ENCODE measurements at places on chromosomes 3 and 15.
A peak's percentile ranks its signal among the peaks of the same experiment; 100 is the strongest.

- no peak for DNase-seq
Measured at GRCh38 chr3:183211352-183211751, 41.7 kb upstream of the B3GNT5 start.

DNA sequence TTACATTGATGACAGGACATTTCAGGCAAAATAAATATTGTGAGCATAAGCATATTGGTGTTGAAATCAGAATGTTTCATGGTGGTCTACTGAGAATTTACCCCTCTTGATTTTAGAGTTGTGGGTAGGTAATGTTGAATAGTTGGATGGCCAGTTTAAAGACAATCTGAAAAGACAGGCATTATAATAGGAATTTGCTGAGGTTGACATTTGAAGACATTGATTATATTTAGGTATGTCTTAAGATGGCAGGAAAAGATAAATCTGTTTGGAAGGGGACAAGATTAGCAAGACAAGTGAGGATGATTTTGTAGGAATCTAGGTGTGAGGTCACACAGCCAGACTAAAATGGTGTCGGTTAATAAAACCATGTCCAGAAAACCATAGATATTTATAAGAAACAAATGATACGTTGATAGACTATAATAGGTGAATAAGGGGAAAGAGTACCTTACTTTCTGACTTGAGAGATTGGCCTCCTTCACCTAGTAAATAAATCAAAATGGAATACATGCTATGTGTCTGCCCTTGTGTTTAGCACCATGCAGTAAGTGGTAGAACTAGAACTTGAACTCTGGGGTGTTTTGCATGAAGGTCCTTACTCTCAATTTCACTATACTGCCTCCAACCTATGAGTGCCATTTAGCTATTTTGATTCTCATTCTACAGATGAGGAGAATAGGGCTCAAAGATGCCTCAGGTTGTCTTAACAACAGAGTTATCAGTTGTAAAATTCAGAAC, 57.9 kb downstream of the ALCAM start:
- no peak for DNase-seq

DNA sequence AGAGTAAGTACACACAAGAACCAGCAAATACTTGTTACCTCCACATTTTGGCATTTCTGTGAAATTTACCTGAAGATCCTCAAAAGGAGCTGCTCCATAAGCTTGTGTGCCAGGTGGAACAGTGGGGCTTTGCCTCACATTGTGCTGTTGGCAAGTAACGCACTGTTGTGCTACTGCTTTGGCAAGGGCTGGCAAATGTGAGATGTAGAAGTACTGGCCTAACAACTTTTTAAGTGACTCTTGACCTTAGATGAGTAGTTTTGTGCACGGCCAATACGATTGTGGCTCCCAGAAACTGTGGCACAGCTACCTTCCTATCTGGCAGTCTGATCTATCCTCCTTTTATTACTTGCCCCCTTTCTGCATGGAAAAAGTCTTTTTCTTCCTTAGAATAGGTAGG, 337.0 kb downstream of the KCNH8 start:
- DNase-seq, result no peak

DNA sequence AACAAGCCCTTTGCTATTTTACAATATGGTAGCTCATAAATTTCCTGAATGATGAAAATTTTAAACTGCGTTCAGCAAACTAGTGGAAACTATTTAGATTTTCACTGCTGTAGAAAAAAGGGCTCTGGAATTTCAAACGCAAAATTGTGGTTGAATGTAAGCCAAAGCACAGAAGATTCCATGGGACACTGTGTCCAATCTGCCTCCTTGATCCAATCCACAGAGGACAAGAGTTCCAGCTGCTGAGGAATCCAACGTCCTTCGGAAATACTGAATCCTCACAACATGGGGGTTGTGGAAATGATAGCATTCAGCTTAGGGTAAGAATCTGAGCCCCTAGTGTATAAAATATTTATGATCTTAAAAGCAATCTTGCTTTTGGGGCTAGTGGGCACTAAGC, 161.0 kb downstream of the PLD1 start:
- DNase-seq, result no peak

DNA sequence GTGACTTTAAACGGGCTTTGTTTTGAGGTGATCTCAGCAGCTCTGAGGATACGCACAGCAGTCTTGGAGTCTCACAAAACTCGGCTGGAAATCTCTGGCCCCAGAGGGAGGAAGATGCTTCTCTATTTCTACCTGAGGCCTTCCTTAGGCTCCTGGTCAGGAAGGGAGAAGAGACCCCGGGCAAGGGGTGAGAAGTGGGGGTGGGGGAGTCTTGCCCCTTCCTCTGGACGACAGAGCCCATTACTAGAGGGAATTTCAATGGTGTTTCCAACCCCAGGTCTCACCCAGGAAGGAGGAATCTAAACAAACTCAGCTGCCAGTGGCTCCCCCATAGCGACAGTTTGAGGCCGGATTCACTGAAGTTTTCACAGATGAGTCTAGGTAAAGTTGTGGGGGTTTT, 37.4 kb upstream of the PCSK6 start:
- DNase-seq, result no peak

- peak; percentile 47 for DNase-seq
Measured at GRCh38 chr15:63860155-63860554, 26.4 kb upstream of the HERC1 start.

DNA sequence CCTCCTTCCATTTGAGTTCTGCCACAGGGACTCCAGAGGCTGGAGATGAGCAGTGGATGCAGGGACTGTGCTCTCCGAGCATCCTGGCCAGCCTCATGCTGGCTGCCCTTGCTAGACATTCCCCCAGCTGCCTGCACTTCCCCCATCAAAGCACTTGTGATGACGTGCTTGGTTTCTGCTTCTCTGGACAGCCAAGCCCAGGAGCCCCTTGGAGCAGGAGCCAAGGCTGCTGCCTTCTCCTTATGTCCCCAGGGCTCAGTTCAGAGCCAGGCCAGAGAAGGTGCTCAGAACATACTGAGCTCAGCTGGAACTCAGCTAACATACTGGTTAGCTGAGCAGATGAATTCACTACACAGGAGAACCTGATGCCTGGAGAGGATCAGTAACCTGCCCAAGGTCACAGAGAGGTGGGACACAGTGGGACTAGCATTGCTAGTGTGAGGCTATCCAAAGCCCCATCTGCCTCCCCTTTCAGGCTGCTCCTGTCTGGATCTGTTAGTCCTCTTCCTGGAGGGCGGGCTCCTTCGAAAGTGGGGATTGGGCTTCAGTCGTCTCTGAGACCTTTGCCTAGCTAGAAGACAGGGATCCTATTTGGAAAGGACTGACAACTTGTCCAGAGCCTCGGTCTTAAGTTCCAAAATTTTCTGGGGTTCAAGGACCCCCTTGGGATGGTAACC, 4.3 kb downstream of the PCBP4 start:
- no peak for DNase-seq

DNA sequence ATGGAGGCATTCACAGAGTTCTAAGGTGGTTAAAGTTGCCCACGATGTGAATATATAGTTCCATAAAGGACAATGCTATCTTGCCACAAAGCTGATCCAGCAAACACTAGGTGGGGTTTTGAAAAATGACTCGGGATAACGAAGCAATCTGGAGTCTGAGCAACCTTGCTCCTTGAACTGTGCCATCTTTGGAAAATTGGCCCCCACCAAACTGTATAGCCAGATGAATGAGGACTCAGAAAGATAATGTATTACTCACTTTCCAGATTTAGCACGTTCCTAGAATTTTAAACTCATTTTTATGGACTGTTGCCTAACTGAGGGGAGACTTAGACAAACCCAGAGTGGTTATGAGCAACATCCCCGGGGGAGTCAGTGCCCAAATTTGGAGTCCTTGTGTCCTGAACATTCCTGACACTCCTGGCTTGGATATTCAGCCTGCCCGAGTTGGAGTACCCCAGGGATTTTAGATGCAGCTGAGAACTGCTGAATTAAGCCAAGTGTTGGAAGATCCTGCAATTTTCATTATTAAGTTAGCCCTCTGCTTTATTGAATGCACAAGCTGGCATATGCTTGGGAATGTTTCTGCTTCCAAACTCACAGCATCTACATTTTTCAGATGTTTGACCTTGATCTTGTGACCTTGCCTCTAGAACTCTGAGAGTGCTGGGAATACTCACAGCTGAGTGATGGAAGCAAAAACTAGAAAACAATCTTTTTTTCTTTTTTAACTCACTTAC, 8.8 kb upstream of the MAGI1 start:
- DNase-seq, result no peak

- DNase-seq, result no peak
Measured at GRCh38 chr3:9683426-9683825, 20.2 kb upstream of the CPNE9 start.

DNA sequence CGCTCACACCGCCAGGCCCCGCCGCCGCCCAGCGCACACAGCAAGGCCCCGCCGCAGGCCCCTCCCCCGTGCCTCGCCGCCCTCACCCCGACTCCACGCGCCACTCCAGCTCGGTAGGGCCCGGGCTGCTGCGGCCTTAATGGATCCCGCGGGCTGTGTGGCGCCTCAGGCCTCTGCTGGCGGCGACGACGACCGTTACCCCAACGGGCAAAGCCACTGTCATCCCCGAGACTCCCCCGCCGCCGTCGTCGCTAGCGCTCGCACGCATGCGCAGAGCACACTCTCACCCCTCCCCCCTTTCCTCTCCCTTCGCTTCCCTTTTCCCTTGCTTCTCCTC, at the start of gene MSL2:
Gene MSL2, minus strand, starts transcription at position 272 of the 337 bp plus-strand sequence. CDS start 1,222 bp downstream, outside the sequence.
- no peak for DNase-seq

- no peak for DNase-seq
Measured at GRCh38 chr3:25365636-25366035, 62.4 kb upstream of the RARB start.

DNA sequence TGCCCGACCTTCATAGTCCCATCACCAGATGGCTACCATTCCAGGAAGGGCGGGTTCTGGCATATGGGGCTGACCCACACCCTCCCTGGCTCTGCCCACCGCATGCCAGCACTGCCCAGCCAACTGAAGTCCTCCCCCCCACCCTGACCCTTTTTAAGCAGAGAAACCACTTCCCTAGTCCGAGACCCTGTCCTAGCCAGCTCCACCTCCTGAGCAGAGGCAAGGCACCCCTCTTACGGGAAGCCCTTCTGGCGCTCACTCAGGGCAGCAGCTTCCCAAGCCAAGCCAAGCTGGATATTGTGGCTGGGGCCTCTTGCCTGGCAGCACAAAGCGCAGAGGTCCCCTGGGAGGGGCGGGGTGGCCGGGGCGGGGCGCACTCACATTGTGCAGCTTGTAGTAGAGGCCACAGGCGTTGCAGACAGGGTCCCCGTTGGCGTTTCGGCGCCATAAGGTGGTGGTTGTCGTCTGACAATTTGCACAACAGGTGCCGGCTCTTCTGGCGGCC, 11.5 kb downstream of the GATA2 start:
- DNase-seq, result no peak

DNA sequence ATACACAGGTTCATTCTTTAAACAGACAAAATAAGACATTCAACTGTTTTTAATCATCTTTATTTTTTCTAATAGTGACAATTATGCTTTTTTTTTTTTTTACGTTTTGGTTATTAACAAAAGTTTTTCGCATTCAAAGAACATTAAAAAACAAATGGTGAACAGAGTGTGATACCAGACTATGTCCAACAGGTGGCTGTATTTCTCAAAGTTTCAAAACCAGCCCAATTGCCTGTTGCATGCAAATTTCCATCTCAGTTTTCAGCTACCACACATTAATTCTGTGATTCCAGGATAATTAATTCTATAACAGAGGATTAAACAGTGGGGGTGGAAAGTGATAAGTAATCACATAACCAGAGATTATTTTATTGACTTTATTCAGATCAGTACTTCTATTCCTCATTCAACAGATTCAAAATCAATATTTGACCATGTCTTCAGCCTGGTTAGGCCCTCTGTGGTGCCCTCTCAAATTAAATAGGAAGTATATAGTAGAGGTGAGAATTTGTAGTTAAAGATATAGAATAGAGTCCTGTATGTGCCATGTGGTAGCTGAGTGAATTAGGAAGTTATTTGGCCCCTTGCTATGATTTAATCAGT, 122.2 kb upstream of the DCBLD2 start:
- DNase-seq, result no peak

- peak; percentile 8 for DNase-seq
Measured at GRCh38 chr15:75167588-75168350, 33.9 kb upstream of the C15orf39 start.

DNA sequence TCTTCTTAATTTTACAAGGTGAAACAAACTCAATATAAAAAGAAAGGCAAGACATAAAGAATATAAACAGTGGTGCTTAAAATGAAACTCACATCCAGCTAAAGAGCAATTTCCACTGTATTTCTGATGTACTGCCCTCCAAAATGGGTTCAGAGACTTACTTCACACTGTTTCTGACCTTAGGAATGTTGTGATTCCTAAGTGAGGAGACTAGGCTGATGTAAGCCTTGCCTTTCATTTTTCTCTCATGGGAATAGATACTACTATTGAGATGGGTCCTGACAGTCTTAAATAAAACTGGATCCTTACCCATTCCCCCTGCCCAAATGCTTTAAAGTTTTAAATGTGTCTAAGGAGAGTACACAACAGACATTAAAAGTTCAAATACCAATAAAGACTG, 86.9 kb downstream of the CBLB start:
- DNase-seq, result no peak

DNA sequence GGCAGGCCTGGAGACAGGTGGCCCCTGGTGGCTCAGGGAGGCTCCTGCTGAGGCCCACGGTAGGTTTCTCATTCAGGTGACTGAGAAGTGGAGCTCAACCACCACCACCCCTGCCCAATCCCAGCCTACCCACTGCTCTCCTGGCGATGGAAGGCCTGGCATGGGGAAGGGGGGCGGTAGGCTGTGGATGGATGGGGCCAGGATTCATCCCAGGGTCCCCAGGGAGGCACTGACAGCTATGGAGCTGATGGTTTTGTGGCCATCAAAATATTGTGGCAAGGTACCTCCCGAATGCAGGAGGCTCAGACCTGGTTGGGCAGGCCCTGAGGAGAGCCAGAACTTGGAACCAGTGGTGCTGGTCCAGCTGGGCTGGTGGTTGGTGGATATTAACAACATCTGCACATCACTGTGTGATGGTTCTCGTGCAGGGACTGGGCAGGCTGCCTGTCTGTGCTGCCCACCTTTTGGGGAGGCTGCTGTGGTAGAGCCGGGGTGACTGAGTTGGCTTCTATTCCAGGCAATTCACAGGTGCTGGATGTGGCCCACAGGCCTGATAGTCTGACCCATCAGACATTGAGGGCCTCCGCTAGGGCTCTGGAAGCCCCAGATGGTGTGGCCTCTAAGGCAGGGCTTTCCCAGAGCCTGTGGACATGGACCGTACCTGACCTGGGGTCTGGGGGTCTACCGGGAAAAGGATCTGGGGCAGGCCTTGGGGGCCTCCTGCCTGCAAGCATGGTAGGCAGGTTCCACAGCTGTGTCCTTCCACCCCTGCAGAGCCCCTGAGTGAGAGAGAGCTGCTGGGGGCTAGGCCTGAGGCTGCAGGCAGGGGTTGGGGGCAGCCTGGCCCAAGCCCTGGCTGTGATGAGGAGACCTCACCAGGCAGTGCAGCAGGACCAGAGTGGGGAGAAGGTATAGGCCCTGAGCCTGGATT, 3.4 kb downstream of the ZBTB47 start:
- no peak for DNase-seq

- no peak for DNase-seq
Measured at GRCh38 chr3:32237670-32238452, 619 bp upstream of the CMTM8 start.

DNA sequence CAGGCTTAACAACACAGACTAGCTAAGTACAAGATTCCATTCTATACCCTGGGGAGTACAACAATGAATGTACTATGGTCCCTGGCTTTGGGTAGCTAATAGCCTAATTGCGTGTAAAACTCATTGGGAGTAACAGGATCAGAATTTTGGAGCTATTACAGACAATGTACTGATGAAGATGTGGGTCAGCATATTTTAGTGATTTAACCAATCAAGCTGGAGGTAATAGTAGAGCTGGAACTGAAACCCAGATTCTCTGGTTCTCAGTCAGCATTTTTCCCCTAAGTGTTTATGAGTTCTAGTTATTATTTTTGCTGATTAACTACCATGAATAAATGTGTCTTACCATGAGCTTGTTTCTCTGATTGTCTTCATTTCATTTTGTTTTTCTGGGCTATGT, 578.7 kb downstream of the NLGN1 start:
- DNase-seq, result no peak

All from activated naive CD4-positive, alpha-beta T cell treated with Interleukin-2 at 50 U/mL for 16 hours (primary cell).